ENCODE measurements at places on chromosomes 3 and 15.

GRCh38 chr3:36477655-36478054 is 97.4 kb downstream of the STAC start:
- DNase-seq: no peak

GRCh38 chr3:9244495-9245183 is 4.8 kb downstream of the SRGAP3 start:
- no peak for DNase-seq

GRCh38 chr3:67383379-67383778 is 271.0 kb downstream of the SUCLG2 start:
- DNase-seq: no peak

- no peak for DNase-seq
These were observed 59.0 kb downstream of the EPHB3 start for GRCh38 chr3:184620475-184621119.

DNA sequence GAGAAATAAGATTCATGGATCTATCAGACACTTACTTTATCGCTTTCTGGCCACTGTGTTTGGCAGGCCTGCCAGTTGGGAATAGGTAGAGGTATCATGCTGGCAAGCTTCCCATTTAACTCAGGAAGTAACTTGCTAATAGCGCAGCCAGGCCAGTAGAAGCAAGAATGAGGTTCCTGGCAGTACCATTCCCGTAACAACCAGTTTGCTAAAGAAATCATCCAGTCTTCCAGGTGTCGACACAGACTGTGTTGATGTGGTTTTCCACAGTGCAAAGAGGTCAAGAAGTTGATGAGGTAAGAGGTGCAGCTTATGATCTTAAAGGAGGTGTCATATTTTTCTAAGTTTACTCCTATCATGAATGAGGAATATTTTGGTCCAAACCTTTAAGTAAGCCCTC is 46.2 kb downstream of the DPH6 start:
- no peak for DNase-seq

DNA sequence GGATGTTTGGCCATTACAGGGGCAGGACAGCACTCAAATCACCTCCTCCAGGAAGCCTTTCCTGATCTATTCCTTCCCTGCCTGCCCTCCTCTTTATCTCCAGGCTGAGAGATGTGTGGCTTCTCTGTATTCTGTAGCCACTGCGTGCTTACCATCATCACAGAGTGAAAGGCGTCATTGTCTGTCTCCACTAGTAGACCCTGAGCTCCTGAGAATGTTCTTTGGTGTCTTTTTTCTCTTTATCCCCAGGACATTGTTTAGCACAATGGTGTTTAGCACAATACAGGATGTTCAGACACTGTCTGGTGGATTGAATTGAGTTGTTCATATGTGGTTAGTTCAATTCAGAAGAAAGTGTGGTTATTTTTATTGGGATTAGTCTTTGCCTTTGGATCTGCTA is 26.2 kb upstream of the LARS2 start:
- DNase-seq: no peak

GRCh38 chr3:110814170-110815007 is 257.2 kb upstream of the NECTIN3 start:
- no peak for DNase-seq

- DNase-seq: no peak
These were observed 192.6 kb upstream of the ALCAM start for GRCh38 chr3:105174017-105174615.

DNA sequence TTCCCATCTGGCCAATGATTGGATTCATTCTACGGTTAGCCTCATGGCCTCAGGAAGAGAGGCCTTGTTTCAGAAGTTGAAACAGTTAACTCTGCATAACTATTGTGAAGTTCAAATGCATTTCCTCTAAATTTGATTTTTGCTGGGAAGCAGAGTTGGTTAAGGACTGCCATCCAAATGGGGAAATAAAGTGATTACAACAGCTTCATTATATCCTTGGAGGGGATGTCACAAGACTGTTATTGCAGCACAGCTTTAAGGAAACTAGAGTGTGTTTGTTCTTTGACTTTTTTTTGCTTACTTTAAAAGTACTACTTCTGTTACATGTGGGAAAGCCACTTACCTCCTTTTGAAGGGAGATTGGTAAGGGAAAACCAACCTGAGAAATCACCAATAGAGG is 164.8 kb downstream of the AKAP13 start:
- no peak for DNase-seq

DNA sequence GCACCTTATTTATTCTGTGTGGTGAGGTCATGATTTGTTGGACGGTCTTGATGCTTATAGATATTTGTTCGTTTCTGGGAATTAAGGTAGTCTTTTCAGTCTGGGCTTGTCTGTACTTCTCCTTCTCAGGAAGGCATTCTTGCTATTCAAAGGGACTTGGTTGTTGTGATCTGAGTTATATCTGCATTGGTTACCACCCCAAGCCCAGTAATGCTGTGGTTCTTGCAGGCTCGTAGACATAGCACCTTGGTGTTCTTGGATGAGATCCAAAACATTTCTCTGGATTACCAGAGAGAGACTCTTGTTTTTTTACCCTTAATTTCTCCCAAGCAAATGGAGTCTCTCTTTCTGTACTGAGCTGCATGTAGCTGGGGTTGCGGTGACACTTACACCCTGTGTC is 128.0 kb upstream of the CBLB start:
- no peak for DNase-seq

DNA sequence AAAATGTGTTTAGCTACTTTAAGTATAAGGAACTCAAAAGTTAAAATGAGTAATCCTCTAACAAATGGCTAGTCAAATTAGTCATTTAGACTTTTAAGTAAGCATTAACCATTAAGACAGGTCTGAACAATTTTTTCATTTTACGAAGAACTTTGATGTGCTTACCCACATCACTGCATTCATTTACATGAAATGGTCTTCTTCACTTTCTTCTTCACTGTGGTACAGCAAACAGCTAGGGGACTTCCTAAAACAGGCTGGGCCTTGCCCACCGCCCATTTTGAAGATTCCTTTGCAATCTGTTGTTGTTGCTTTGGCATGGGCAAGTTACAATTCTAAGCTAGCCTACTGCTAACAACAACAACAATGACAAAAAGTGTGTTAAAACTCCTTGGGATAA is 67.4 kb downstream of the CBLB start:
- no peak for DNase-seq

DNA sequence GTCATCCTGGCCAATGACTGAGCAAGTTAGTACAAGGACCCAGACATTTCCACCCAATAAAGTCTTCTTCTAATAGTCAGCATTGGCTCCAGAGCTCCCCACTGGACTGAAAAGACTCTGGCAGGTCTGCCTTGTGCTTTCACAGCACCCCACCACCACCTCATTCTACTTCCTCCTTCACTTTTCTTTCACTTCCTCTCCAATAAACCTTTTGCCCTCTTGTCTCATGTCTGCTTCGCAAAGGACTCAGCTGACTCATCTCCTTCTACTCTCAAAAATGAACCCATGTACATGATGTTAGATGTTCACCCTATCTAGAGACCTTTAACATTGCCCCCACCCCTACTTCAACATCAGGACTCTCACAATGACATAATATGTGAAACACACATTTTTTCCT is 181.0 kb upstream of the PPP2R3A start:
- DNase-seq: no peak

- DNase-seq: no peak
These were observed 310.7 kb upstream of the ZNF717 start for GRCh38 chr3:76096036-76096435.

DNA sequence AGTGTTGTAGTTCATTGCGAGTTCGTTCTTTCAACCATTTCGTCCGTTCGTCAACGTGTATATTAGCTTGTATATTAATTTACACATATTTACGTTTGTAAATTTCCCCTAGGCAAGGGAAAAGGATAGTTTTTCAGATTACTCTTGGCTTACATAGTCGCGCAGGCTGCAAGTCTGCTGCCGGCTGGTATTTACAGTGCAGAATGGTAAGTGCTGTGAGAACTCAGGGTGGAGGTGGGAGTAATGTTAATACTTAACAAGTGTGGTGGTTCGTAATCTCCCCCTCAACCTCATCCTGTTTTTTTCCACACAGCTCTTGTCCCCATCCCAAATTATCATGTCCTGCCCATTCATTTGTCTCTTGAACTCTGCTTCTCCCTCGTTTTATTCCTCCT is 766 bp downstream of the FAM98B start:
- no peak for DNase-seq

DNA sequence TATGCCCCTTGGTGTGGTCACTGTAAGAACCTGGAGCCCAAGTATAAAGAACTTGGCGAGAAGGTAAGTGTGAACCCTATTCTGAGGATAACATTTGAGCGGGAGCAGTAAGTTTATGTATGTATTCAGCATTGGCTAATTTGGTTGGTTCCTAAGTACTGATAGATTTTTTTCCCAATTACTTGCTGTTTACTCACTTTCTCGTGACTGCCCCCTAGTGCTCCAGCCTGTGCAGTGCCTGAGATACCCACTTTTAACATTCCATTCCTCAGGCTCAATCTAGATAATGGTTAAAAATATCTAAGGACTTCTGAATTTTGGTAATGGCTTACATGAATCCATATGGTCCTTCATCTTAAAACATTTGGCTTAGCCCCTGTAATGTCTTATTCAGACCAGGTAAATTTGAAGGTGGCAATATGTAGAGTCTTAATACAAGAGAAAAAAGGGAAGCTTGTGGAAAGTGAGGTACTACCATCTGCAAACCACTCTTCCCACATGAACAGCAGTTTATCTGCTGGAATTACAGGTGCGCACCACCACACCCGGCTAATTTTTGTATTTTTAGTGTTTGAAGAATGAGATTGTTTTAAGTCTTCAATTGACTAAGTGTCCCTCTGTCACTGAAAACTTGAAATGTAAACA is 7.1 kb downstream of the ELL3 start:
- no peak for DNase-seq

GRCh38 chr15:68578980-68579935 is at the start of gene CORO2B:
Gene CORO2B, plus strand, starts transcription at chr15:68578993. Its CDS starts 270 bp downstream, at chr15:68579263.
- DNase-seq: no peak

- no peak for DNase-seq
These were observed 13.5 kb downstream of the HIGD1A start for GRCh38 chr3:42790714-42791229.

GRCh38 chr15:50059883-50060282 is 59.1 kb downstream of the ATP8B4 start:
- no peak for DNase-seq

DNA sequence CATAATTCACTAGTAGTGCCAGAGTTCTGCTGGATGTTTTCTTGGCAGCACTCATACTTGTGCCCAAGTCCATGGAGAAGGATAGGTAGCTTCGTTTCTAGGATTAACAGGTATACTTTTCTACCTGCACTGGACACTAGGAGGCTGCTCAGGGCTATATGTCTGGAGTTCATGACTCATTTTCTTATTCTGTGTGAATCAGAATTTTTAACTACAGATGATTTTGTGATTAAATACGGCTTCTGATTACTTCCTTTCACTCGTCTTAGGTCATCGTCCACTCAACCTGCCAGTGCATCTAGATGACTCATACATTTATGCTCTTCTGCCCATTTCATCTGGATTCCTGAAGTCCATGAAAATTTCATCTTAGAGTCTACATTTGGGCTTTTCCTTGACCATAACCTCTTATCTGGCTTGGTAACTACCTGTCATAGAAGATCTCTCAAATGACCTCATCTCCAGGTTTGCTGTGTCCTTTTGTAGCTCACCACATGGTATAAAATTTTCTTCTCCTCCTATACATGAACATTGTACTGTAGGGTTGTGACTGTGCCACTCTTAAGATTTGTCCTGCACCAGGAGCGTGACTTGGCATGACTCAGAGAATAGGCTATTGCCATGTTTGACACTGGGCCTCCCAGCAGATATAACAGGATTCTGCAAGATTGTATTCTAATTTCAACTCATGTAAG is 66.7 kb upstream of the GCSAM start:
- no peak for DNase-seq

DNA sequence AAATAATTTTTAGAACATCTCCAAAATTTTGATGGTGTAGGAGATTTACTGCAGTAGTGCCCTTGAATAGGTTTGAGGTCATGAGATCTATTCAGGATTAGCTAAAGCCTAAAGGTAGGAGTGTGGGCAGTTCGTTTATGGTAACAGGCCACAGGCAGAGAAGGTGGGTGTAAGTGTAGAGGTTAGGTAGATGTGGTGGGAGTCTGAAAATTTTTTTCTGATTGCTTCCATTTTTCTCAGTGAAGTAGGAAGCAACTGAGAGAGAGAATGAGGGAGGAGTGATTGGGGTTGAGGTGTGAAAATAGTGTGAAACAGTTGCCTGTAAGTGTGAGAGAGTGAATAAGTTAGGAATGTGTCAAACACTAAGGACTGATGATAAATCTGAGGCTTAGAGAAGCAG is 2.2 kb upstream of the ELL3 start:
- DNase-seq: no peak

DNA sequence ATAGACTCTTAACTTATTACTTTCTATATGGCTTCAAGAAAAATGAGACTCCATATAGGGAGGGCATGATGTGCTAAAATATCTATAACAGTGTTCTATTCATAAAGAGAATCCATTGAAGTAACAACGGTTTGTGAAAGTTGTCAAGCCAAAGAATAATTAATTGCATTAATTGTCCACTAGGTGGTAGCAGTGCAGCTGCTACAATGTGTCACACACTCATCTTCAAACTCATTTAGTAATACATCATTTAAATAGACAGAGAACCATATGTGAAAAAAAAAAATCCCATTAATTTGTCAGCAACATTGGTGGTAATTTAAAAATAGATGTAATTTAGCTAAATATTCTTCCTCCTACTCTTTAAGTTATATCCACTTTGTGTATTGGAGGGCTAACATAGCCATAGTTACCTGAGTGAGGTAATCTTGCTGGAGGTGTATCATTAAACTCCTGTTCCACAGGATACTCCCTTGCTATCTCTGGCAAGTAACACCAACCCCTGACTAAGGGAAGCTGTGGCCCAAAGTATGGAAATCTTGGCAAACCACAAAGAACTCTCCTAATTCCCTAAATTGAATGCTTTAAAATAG is 3.7 kb upstream of the CPA3 start:
- no peak for DNase-seq

GRCh38 chr3:4091786-4092185 is 211.4 kb upstream of the SETMAR start:
- no peak for DNase-seq

DNA sequence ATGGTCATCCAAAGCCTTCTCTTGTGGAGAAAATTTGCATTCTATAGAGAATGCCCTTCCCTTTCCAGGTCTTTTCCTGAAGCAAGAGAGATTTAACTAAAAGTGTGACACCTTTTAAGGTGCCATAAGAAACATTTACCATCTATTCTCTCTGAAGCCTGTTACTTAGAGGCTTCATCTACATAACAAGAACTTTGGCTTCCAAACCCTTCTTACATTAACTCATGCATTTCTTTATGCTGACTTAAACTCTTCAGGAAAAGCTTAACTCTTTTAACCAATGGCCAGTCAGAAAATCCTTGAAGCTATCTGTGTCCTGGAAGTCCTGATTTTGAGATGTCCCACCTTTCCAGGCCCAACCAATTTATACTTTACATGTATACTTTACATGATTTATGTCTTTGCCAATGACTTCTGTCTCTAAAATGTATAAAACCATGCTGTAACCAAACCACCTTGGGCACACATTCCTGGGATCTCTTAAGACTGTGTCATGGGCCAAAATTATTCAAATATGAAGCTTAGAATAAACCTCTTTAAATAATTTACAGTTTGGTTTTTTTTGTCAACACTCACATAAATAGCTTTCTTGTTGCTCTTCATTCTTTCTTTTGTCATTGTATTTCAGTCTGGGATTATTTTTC is 472.6 kb upstream of the NECTIN3 start:
- no peak for DNase-seq
